ENCODE measurements at places on chromosomes 3 and 15.

- no peak overlapping the region for H3K4me3 ChIP-seq
- no peak overlapping the region for H3K27ac ChIP-seq
- H3K36me3 ChIP-seq = no peaks in the 10 kb centered on the region
- H3K4me1 ChIP-seq = peaks cover 22% of the 10 kb centered on the region
- peaks cover 10% of the 10 kb centered on the region for H3K27me3 ChIP-seq
- no peak for DNase-seq
Observed at GRCh38 chr15:22262613-22263020, 182.3 kb downstream of the OR4M2 start.

DNA sequence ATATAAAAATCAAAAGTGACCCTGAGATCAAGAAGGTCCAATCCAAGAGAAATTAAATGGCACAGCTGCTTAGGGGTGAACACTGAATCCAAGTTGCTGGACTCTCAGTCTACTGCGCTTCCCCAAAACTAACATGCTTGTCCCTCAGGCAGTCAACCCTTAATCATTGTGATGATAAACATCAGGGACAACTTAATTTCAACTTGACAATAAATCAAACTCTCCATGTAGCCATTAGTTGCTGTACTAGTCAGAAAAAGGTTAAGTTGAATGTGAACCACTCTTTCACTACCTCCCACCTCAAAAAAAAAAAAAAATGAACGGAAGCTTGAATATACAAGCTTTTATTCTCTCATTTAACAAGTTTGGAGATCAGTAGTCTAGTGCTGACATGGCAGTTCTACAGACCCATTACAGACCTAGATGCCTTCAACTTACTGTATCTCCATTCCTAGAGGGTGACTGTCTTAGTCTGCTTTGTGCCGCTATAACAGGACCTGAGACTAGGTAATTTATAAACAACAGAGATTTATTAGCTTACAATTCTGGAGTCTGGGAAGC is 185.7 kb downstream of the FHIT start:
- DNase-seq = no peak
- H3K27ac ChIP-seq = no peak overlapping the region
- no peak overlapping the region for H3K4me3 ChIP-seq
- H3K4me1 ChIP-seq = no peaks in the 10 kb centered on the region
- no peaks in the 10 kb centered on the region for H3K27me3 ChIP-seq
- H3K36me3 ChIP-seq = no peaks in the 10 kb centered on the region

DNA sequence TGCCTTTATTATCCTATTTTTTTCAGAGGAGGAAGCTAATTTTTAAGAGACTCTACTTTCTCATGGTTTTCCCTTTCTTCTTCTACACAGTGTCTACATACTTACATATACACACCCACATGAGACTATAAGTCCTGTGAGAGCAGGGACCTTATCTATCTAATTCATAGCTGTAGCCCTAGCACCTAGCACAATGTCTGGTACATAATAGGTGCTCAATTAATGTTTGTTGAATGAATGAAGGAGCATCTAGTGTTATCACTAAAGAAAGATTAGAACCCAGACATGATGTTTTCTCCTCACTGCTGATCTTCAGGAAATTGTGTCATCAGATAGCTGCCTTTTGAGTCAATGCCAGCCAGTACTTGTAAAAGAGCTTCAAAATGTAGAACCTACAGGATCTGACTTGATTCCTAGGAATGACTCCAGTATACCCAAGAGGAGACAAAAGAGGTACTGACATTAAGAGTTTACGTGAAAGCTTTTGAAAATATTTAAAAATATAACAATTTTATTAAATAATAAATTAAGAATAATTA is 2.5 kb downstream of the SCG5 start:
- no peak overlapping the region for H3K27ac ChIP-seq
- DNase-seq = no peak
- H3K27me3 ChIP-seq = no peaks in the 10 kb centered on the region
- no peak overlapping the region for H3K4me3 ChIP-seq
- peaks cover 40% of the 10 kb centered on the region for H3K36me3 ChIP-seq

DNA sequence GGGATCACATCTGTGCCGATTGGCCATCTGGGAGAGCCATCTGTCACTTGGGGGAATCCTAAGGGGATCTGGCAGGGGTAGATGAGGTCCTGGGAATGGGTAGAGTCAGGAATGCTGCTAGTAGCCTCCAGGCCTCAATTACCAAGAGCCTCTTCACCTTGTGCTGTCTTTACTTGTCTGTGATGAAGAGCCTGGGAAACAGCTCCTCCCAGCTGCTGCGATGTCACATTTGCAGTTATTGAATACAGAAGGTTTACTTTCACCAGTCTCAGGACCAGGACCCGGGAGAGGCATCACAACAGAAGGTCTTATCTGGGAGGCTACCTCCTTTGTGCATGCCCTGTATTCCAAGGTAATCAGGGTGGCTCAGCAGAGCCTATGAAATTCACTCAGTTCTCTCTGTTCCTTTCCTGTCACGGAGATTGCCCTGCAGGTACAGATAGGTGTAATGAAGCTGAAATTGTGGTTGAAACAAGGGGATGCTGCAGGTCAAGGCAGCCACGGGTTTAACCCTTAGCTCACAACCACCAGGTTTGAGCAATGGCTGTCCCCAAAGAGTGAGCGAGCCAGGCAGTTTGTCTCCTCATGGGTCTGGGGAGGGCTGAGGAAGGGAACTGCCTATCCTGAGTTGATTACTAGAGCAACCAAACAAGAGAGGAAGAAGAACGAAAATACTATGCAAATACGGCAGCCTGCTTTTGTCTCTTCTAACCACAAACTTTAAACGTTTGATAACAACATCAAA is 298.9 kb upstream of the RORA start:
- H3K27me3 ChIP-seq = peaks cover 4% of the 10 kb centered on the region
- no peak overlapping the region for H3K4me3 ChIP-seq
- H3K36me3 ChIP-seq = no peaks in the 10 kb centered on the region
- no peak for DNase-seq
- no peak overlapping the region for H3K27ac ChIP-seq
- no peaks in the 10 kb centered on the region for H3K4me1 ChIP-seq

DNA sequence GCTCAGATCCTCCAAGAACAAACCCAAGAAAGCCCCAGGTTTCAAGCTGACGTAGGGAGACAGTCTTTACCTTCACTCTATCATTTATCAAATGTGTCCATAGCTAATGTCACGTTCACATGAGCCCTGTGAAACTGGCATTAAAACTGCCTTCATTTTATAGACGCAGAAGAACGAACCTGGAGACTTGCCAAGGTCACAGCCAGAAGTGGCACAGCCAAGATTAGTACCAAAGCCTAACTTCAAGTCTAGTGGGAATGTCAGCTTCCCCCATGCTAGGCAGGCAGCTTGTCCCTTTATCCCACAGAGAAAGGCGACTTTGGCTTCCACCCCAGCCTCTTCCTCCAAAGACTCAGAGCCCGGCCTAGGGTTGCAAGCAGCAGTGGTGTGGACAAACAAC is 517.2 kb downstream of the SHQ1 start:
- no peak overlapping the region for H3K4me3 ChIP-seq
- H3K4me1 ChIP-seq = no peaks in the 10 kb centered on the region
- H3K36me3 ChIP-seq = no peaks in the 10 kb centered on the region
- no peak overlapping the region for H3K27ac ChIP-seq

DNA sequence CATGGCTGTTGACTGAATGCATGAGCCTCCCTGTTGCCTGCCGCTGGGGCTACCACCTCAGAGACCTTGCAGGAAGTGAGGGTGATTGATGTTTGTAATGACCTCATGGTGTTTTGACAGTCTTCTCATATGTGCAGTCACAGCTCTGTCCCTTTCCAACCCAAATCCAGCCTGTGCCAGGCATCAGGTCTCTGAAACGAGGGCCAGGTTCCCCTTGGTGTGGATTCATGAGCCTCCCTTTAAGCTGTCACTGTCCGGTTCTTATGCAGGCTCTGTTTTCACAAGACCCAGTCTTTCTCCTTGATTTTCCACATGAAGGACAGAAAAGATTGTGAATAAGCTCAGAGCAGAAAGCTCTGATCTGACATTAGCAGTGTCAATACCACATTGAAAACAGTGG is 43.1 kb downstream of the CEMIP start:
- H3K4me1 ChIP-seq = no peaks in the 10 kb centered on the region
- no peak overlapping the region for H3K4me3 ChIP-seq
- no peak overlapping the region for H3K27ac ChIP-seq

DNA sequence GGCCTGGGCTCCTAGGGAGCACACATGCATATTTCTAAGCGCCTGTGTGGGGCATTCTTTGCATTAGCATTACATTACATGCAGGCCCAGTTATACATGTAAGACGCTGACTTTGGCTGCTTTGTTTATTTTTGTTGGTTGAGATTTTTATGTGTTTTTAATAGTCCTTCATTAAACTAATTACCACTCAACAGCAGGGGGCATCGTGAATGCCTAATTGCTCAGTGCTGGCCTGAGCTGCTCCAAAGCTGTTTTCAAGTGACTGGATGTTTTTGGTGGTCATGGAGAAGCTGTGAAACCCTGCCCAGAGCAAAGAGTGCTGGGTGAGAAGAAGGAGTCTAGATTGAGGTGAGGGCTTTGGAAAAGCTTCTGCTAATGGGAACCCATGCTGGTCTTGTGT is 41.5 kb downstream of the GPD1L start:
- H3K4me1 ChIP-seq = peaks cover 19% of the 10 kb centered on the region
- no peak overlapping the region for H3K27ac ChIP-seq
- no peak for DNase-seq
- H3K4me3 ChIP-seq = no peak overlapping the region
- H3K36me3 ChIP-seq = peaks cover 43% of the 10 kb centered on the region

DNA sequence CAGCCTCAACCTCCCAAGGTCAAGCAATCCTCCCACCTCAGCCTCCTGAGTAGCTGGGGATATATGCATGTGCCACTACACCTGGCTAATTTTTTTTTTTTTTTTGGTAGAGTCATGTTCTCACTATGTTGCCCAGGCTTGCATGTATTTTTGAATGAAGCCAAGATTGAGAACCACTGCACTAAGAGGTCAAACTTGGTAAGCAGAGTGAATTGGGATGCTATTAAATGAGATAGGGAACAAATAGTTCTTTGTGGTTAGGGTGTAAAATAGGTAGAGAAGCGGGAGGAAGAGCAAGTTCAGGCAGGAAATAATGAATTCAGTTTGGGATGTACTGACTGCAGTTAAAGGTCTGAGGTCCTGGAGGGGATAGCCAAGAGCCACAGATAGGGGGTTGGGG is 39.9 kb upstream of the PIAS1 start:
- DNase-seq = no peak
- peaks cover 23% of the 10 kb centered on the region for H3K27me3 ChIP-seq
- no peak overlapping the region for H3K4me3 ChIP-seq
- H3K36me3 ChIP-seq = no peaks in the 10 kb centered on the region
- H3K4me1 ChIP-seq = no peaks in the 10 kb centered on the region

- no peak overlapping the region for H3K27ac ChIP-seq
- no peak overlapping the region for H3K4me3 ChIP-seq
- H3K4me1 ChIP-seq = peaks cover 10% of the 10 kb centered on the region
- H3K36me3 ChIP-seq = no peaks in the 10 kb centered on the region
- H3K27me3 ChIP-seq = peaks cover 5% of the 10 kb centered on the region
Observed at GRCh38 chr3:126918355-126918821, 64.5 kb upstream of the PLXNA1 start.

GRCh38 chr3:34357461-34357860 is 559.0 kb downstream of the PDCD6IP start:
- no peak overlapping the region for H3K27ac ChIP-seq
- H3K4me1 ChIP-seq = peaks cover 7% of the 10 kb centered on the region
- no peaks in the 10 kb centered on the region for H3K27me3 ChIP-seq
- H3K4me3 ChIP-seq = no peak overlapping the region
- DNase-seq = no peak

DNA sequence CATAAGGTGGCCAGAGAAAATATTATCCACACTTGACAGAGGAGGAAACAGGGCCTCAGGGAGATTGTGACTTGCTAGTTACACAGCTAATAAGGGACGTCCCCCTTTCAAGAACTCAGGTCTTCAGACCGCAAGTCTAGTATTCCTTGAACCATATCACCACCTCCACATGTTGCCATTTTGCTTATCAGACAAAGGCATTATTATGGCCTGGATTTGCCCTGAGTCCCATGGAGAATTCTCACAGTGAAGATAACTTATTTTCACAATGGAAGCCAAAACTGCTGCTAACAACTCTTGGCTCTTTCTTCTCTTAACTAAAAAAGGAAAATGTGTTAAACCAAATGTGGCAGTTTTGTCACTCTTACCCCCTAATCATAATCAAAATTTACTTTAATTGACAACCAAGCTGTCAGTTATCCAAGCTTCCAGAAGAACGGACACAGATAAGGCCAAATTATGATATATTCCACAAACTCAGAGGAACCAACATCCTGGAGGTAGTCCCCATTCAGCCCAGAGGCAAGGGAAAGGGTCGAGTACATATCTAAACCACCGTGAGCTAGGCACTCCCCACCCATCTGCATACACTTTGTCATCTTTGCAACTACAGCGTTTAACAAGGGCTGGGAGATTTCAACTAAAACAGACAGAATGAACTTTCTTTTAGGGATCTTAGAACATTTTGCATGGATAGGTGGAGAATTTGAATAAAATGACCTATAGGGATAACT is 63.6 kb upstream of the THBS1 start:
- H3K4me3 ChIP-seq = no peak overlapping the region
- no peak for DNase-seq
- H3K27me3 ChIP-seq = peaks cover 14% of the 10 kb centered on the region

DNA sequence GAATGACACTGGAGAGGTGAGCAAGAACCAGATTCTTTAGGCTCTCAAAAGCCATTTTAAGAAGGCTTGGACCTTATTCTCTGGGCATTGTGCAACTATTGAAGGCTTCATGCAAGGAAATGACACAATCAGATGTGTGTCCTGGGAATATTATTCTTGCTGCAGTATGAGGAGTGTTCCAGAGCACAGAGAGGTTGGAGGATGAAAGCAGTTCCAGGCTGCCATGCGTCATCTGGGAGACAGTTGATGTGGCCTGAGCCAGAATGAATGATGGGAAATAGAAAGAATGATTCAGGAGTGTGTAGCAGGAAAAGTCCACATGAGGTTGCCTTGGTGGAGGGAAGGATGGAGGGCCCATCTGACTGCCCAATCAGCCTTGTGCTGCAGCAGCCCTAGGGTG is 123.1 kb downstream of the CHCHD6 start:
- no peaks in the 10 kb centered on the region for H3K27me3 ChIP-seq
- peaks cover 8% of the 10 kb centered on the region for H3K4me1 ChIP-seq
- H3K27ac ChIP-seq = no peak overlapping the region
- H3K36me3 ChIP-seq = no peaks in the 10 kb centered on the region
- no peak for DNase-seq

Data from activated naive CD4-positive, alpha-beta T cell treated with anti-CD3 and anti-CD28 coated beads, Interleukin-2, amount 10 ng/mL, durations not matched to agents 7 days and 5 days (primary cell).